NCI-H526 treated with DMSO at 0.1 percent for 48 hours (cell line): ENCODE measurements at places on chromosomes 6 and 20.

- no peak for DNase-seq
Observed at GRCh38 chr6:38776515-38776914, 61.4 kb downstream of the DNAH8 start.

GRCh38 chr6:52595796-52596130, 18.9 kb upstream of the TRAM2 start:
- no peak for DNase-seq

- DNase-seq: peak; percentile 78
Observed at GRCh38 chr6:150395388-150396009, 26.7 kb downstream of the IYD start.

GRCh38 chr6:71203206-71203605, 85.4 kb upstream of the OGFRL1 start:
- no peak for DNase-seq

- DNase-seq: no peak
Observed at GRCh38 chr6:4380881-4381281, 245.5 kb upstream of the ECI2 start.

DNA sequence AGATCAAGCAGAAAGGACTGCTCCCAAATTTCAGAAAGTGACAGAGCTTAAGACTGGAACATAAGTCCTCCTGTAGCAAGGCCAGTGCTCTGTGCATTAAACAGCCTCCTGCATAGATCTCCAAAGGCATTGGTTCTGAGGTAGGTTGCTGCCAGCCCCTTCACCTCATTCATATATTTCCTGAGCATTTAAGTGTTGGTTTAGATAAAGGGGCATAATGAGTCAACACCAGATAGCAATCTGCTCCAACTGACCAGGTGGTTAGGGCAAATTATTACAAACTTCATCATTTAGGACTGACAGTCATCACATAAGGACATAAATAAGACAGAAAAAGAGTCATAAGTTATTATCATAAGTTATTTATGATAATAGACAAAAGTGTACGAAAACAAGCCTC, 10.7 kb downstream of the PTPRK start:
- no peak for DNase-seq
